ENCODE measurements at places on chromosomes 7 and 10. TPM values are rescaled to one million over a fixed set of nuclear protein-coding genes. Genes with fewer than 3 reads are reported as not detected.

The SIRT1 gene
- 10.9 TPM for total RNA-seq

The IDI2 gene
- total RNA-seq, result 0.30 TPM

The CYP3A4 gene
- total RNA-seq, result not detected

The PLCE1 gene
- total RNA-seq, result 4.2 TPM

The OGDHL gene
- 1.9 TPM for total RNA-seq

The NKX1-2 gene
- total RNA-seq, result not detected

The KCNH2 gene
- total RNA-seq, result 97.3 TPM

The PTPRN2 gene
- total RNA-seq, result 1.6 TPM

The VSTM4 gene
- total RNA-seq, result 21.8 TPM

The LRIT1 gene
- total RNA-seq, result not detected

The LCOR gene
- 21.7 TPM for total RNA-seq

The CHN2 gene
- total RNA-seq, result 20.2 TPM

Measured in Right ventricle myocardium inferior (tissue), 1 donor.